Peyer's patch (tissue), 4 donors: ENCODE measurements at places on chromosomes 2 and 18.

DNA sequence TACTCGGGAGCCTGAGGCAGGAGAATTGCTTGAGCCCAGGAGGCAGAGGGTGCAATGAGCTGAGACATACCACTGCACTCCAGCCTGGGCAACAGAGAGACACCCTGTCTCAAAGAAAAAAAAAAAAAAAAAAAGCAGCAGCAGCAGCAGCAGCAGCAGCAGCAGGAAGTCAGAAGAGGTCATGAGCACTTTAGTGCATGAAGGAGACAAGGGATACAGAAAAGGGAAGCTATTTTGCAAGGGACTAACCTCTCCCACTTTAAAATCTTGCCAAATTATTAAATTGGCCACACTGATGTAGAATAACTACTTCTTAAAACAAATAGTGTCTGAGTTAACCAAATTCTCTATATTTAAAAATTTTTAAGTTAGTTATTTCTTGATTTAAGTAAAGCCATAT lies 113.4 kb upstream of the PDE1A start:
- DNase-seq = no peak

DNA sequence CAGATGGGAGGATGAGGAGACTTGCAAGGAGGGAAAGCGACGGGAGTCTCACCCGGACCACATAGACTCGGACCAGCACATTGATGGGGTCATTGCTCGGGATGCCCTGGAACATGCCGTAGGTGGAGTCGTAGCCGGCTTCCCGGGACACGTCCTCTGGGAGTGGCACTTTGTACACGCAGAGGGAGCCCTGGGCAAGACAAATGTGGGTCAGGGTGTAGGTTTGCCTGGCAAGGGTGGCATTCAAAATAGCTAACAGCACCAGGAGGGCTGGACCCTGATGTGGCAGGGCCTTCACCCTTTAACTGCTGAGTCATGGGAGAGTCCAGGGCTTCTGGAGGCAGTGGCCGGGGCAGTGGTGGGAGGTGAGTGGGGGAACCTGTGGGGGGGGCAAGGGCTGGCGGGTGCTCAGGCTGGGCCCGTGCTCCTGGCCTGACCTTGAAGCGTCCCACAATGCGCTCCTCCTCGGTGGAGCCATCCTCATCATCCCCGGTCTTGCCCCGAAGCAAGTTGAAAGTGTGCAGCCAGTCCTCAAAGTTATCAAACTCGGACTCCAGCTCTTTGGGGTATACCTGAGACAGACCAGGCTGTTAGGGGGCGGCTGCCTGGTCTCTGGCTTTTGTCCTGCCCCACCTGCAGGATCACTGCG lies 11.1 kb downstream of the OTOF start:
- no peak for DNase-seq

DNA sequence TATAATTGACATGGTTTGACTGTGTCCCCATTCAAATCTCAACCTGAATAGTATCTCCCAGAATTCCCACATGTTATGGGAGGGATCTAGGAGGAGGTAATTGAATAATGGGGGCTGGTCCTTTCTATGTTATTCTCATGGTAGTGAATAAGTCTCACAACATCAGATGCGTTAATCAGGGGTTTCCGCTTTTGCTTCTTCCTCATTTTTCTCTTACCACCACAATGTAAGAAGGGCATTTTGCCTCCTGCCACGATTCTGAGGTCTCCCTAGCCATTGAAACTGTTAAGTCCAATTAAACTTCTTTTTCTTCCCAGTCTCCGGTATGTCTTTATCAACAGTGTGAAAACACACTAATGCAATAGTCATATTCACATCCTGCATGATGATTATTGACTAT lies 1073.3 kb upstream of the CDH2 start:
- DNase-seq = no peak

- DNase-seq = no peak
These were observed 34.1 kb upstream of the LCLAT1 start for GRCh38 chr2:30412684-30413570.

GRCh38 chr2:171227066-171227782 lies 66.5 kb upstream of the TLK1 start:
- DNase-seq = no peak

- no peak for DNase-seq
These were observed 820 bp upstream of the MATN3 start for GRCh38 chr2:20013126-20013849.

DNA sequence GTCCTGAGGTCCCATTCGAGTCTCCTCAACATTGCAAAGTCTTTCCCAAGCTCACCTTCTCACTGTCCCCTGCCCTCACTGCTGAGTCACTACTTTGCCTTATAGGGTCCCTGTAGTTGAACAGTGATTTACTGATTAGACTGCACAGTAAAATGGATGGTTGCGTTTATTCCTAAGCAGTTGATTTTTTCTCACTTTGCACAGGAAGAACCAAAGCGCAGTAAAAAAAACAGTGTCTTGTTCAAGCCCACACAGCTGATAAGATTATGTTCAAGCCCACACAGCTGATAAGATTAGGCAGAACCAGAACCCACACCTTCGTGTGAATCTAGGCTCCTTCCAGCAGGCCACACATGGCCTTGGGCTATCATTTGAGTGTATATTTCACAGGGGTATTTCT lies 215.3 kb upstream of the COPS8 start:
- no peak for DNase-seq

DNA sequence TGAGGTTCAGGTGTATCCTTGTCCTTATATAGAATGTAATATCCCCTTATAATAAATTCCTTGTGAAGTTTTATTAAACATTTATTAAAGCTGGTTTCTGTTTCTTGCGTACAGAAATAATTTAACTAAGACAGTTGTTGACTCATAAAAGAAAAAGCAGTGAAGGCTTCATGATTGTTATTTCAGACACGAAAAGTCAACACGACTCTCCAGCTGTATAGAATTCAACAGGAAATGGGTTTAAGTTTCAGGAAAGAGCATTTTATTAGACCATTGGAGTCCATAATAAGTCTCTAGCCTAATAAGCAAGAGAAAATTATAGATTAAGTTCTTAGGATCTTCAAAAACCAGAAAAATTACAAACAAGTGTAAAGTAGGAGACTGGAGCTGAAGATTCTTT lies 62.2 kb downstream of the KCNE4 start:
- no peak for DNase-seq

- DNase-seq = no peak
These were observed 163.5 kb downstream of the GLI2 start for GRCh38 chr2:120898961-120899750.
